Activated effector memory CD4-positive, alpha-beta T cell treated with Interleukin-2 at 50 U/mL for 16 hours (primary cell): ENCODE measurements at places on chromosomes 7 and 10.

DNA sequence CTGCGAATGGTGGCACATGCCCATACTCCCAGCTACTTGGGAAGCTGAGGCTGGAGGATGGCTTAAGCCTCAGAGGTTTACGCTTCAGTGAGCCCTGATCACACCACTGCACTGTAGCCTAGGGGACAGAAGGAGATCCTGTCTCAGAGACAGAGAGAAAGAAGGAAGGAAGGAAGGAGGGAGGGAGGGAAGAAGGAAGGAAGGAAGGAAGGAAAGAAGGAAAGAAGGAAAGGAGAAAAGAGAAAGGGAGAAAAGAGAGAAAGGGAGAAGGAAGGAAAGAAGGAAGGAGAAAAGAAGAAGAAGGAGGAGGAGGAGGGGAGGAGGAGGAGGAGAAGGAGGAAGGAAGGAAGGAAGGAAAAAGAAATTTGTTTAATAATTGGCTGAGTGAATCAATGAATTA lies 13.0 kb upstream of the SAR1A start:
- no peak for DNase-seq

DNA sequence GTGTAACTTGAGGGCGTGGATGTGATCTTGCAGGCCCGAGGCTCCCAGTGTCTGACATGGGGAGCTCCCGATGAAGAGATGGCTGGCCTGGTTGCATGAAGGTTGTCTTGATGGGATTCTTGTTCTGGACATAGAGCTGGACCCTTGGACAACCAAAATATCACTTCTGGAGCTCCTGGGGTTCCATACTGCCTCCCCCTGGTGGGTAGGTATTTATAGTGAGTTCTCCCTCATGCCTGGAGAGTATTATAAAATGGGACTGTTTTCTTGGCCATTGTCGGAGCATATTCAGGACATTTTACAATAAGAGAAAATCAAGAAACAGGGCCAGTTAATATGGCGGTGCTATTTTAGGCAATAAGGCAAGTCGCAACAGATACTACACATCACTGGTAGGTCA lies 32.6 kb upstream of the GIMAP8 start:
- DNase-seq: no peak

- no peak for DNase-seq
Measured at GRCh38 chr10:43471935-43472720, 35.2 kb downstream of the ZNF487 start.

- DNase-seq: no peak
Measured at GRCh38 chr10:22720667-22721066, 6.3 kb upstream of the PIP4K2A start.

DNA sequence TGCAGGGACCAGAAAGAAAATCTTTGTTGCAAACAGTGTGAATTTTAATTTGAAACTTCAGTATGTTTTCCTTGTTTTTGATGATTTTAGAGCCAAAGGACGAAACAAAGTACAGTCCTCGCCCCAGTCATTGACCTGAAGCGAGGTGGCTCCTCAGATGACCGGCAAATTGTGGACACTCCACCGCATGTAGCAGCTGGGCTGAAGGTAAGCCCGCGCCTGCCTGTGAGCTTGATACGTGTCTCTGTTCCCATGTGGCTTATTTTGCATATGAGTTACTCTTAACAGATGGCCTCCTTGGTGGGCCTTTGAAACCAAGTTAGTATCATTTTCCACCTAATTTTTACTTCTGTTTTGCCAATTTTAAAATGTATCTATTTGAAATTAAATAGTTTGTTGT lies 12.3 kb downstream of the RBM17 start:
- no peak for DNase-seq
